ENCODE measurements at places on chromosomes 4 and X.

DNA sequence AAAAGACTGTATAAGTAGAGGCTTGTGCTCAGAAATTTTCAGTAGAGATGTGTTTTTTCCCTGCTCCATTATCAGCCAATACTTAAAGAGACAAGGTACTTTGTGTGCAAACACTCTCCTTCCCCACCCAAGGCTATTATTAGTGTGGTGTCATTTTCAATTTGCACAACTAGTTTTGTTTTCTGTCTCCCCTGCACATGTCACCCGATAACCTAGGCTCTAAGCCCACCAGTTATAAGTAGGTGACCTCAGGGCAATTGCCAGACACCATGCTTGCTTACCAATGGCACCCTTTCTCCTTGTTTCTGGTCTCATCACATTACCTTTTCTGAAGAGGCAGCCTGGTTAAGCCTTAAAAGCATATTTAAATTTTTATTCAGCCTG is 8.0 kb upstream of the GUCY1A1 start:
- no peak for DNase-seq

DNA sequence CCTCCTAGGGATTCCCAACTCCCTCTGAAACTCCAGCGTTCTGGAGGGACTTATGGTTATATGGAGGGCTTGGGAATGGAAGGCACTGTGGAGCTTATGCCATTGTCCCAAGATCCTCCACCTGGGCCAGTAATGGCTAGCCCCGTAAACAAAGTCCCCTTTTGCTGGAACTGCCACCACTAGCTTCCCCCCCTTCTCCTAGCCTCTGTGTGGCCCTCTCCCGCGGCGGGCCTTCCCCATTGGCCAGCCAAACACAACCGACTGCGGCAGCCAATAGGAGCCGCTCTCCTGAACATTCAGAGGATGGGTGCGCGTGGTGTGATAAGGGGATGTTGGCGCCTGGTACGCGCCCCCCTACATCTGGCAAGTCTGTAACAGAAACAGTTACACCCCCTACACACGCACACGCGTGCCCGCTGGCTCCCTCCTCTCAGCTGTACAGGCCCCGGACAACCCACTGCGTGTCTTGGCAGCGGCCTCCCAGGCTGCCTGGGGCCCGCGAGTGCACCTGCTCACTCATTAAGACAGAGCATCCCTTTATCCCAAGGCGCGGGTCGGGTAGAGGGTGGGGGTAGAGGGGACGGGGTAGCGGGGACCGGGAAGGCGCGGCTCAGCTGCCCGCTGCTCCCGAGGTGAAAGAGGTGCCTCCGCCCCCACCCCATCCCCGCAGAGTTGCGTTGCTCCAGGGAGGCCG is 863 bp upstream of the RAB33A start:
- peak; percentile 39 for DNase-seq

DNA sequence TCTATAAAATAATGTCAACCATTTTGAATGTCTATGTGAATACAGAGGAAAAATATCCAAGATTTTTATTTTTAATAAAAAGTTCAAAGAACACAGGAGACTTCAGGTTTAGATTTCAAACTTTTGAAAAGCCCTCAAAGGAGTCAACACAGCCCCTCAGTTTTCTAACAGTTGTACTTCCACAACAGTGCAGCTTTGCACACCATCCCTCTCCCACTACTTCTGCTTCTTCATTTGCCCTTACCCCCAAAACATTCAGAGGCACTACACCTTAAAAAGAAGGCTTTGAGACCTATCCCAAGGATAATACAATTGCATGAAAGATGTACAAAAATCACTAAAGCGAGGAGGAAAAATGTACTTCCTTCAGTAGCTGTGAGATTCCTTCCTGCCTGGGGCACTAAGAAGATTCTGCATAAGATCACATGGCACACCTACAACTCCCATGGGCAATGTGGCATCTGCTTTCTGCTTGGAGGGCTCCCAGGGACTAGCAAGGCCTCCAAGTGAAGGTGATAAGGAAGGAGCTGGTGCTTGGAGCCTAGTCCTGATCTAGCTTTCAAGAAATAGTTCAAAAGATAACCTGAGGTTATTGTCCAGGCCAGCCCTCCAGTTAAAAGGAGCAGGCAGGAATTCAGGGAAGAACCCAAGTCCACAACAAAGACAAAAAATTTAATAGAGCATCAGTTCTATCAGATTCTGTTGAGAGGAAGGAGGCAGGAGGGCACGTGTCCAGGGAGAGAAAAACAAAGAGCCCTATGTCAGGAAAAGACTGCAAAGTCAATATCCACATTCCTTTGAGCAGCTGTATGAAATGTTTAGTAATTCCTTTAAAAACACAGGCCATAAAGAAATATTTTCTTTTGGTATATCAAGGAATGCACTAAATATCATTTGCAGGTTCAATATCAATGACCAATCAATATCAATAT is 19.1 kb downstream of the ARAP2 start:
- no peak for DNase-seq

- no peak for DNase-seq
Observed at GRCh38 chr4:185128272-185129119, 14.6 kb upstream of the SLC25A4 start.
